ENCODE measurements at places on chromosomes 4 and X.

GRCh38 chr4:103449296-103450023, 251.3 kb upstream of the CENPE start:
- no peak for DNase-seq

- DNase-seq, result no peak
Measured at GRCh38 chrX:112931478-112931877, 90.8 kb upstream of the AMOT start.

- no peak for DNase-seq
Measured at GRCh38 chr4:85964298-85964697, 395.6 kb downstream of the MAPK10 start.

GRCh38 chr4:77203380-77204197, 46.6 kb downstream of the CCNG2 start:
- peak; percentile 44 for DNase-seq

GRCh38 chrX:9483376-9483775, 18.5 kb downstream of the TBL1X start:
- no peak for DNase-seq

- no peak for DNase-seq
Measured at GRCh38 chr4:147025042-147025441, 79.4 kb upstream of the TTC29 start.

DNA sequence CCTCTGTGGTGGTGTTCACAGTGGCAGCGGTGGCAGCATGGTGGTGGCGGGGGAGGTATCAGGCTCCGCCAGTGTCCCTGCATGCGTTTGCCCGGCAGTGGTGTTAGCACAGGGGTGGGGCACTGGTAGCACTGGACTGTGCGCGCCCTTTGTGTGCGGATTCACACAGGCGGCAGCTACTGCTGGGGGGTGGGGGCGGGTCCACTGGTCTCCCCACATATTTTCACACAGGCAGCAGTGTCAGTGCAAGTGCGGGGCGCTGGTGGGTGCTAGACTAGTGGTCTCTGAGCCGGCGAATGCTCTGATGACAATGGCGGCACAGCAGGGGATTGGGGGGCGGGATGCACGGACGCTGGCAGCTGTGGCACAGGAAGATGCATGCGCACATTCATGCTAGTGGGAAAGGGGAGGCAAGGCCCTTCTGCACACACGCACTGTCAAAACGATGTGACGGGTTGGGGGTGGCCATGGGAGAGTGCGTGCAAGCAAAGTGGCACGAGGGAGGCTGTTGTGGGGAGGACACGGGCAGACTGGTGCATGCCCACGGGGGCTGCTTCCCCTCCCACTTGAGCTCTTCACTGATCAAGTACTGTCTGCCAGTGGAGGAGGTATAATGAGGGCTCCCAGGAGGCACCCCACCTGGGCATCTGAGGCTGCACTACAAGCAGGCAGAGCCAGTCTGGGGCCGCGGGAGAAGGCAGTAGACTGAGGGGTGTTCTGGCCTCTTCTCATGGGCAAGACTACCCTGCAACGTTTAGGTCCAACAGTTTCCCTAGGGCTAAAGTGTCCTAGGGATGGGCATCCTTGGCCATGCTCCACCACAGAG, 53.0 kb downstream of the POF1B start:
- DNase-seq, result no peak

DNA sequence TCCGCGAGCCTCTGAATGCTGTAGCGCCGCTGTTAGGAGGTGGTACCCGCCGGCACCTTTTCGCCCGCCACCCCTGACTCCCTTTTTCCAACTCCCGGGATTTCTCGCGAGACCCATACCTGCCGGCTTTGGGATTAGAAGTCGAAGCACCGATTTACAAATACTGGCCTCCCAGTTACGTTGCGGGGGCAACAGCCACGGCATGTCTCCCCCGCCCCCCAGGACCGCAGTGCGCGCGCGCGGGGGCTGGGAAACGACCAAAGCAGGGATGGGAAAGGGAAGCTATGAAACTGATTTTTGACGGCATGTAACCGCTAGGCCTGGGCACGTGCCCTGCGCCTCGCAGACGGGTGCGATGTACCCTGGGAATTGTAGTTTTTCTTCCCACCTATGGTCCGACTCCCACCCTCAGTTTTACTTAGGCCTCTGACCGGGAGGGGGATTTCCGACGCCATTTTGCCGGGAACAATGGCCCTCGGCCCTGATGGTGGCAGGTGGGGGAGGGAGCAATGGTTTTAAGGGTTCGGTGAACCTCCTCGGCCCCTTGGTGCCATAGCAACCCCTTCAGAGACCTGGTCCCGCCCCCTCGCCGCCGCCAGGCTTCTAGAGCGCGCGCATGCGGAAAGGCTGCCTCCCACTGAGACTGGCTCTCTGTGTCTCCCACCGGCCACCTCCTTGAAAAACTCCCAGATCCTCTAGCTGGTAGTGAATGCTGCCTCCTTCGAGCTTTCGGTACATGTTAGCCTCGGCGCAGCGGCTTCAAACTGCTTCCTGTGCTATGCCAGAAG, 772 bp upstream of the WNK3 start:
- peak; percentile 55 for DNase-seq

- DNase-seq, result no peak
Measured at GRCh38 chrX:21408307-21408706, 34.1 kb downstream of the CNKSR2 start.

DNA sequence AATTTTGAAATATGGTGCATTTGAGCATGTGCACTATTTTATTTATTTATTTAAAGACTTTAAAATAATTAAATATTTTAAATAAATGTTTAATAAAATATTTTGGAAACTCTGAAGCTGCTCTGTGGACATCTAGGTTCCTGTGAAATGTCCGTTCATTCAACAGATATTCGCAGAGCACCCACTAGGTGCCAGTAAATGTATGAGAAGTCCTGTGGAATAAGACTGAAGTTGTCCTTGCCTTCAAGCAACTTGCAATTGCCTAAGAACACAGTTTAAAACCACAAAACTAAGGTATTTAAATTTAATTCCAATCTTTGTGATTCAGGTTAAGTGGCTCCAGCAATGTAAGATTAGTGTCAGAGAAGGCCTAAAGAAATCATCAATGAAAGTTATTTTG, 306.7 kb downstream of the GBA3 start:
- no peak for DNase-seq

DNA sequence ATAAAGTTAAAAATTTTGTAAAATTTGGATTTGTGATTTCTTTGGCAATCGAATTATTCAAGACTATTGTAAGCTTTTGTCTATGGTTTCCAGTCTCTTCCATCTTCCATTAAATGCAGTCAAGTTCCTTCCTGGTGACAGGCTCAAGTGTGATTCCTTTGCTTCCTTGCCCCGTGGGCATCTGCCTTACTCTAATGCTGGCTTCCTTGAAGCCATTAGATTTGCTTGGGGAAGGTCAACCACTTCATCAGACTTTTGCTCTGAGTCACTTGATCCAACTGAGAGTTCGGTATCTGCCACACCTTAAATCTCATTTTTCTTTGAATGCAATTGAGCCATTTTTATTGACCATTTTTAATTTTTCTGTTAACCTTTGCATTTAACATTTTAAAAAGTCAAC, 648.8 kb downstream of the SPOCK3 start:
- DNase-seq, result no peak

- DNase-seq, result no peak
Measured at GRCh38 chr4:186749611-186750281, 26.1 kb upstream of the FAT1 start.

- DNase-seq, result no peak
Measured at GRCh38 chrX:93420525-93421082, 252.8 kb downstream of the NAP1L3 start.

- DNase-seq, result no peak
Measured at GRCh38 chr4:123449780-123450179, 53.2 kb downstream of the SPRY1 start.

Measured in Right ventricle myocardium superior (tissue), 1 donor.